ENCODE measurements at places on chromosomes 5 and 9. TPM values are rescaled to one million over a fixed set of nuclear protein-coding genes. Genes with fewer than 3 reads are reported as not detected.

The FABP6 gene
- 0.70 TPM for total RNA-seq

The ZNF618 gene
- 2.2 TPM for total RNA-seq

The ZNF883 gene
- 4.7 TPM for total RNA-seq

The KIF12 gene
- not detected for total RNA-seq

The CD14 gene
- total RNA-seq: not detected

The HAVCR2 gene
- 0.39 TPM for total RNA-seq

The PCDHA8 gene
- total RNA-seq: not detected

The TJP2 gene
- 115 TPM for total RNA-seq

The FCN1 gene
- not detected for total RNA-seq

The CD180 gene
- 0.43 TPM for total RNA-seq

The HTR4 gene
- total RNA-seq: not detected
